MCF 10A (cell line): ENCODE measurements at places on chromosomes 3 and 15. TPM values are rescaled to one million over a fixed set of nuclear protein-coding genes. Genes with fewer than 3 reads are reported as not detected.

GRCh38 chr3:170889630-170890029 is 18.8 kb downstream of the EIF5A2 start:
- DNase-seq: no peak
- no peaks in the 10 kb centered on the region for H3K4me1 ChIP-seq
- no peaks in the 10 kb centered on the region for H3K27me3 ChIP-seq
- no peak overlapping the region for H3K27ac ChIP-seq
- H3K36me3 ChIP-seq: no peaks in the 10 kb centered on the region

- H3K36me3 ChIP-seq: peaks cover 6% of the 10 kb centered on the region
- H3K4me1 ChIP-seq: peaks cover 19% of the 10 kb centered on the region
- H3K27me3 ChIP-seq: peaks cover 14% of the 10 kb centered on the region
- DNase-seq: peak; percentile 62
- H3K4me3 ChIP-seq: no peak overlapping the region
- H3K27ac ChIP-seq: no peak overlapping the region
Observed at GRCh38 chr3:122628567-122628966, 51.1 kb downstream of the PARP15 start.

DNA sequence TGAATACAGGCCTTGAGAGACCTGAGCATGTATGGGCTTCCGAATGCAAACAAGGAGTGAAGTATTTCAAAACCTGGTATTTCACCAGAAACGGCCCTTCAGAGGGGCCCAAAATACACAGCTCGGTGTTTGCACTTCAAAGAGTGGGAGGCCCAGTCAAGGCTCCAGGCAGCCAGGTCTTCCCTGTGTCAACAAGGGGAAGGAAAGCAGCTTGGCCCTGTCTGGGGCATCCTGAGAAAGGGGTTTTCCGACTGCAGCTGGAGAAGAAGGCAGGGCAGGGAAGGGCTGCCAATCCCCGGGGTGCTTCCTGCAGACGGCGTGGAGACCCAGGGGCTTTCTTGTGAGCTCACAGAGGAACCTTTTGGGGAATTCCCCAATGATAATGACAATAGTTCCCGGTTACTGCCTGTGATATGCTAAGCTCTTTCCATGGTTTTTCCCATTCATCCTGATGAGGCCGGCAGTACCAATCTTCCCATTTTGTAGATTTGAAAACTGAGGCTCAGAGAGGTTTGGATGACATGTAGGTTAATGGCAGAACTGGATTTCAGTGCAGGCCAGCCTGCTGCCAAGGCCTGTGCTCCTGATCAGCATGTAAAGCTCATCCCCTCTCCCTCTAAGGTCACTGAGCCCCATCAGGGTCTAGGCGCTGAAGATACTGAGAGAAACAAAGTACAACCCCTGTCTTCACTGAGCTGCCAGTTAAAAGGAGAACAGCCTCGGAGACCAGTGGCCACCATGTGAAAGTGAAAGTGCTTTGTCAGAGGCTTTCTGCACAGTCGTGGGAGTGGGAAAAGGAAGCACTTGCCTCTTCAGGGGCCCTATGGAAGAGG is 43.0 kb upstream of the TLE3 start:
- no peak overlapping the region for H3K27ac ChIP-seq
- DNase-seq: peak; percentile 25
- no peak overlapping the region for H3K4me3 ChIP-seq
- H3K27me3 ChIP-seq: peaks cover 29% of the 10 kb centered on the region
- no peaks in the 10 kb centered on the region for H3K4me1 ChIP-seq
- no peaks in the 10 kb centered on the region for H3K36me3 ChIP-seq

DNA sequence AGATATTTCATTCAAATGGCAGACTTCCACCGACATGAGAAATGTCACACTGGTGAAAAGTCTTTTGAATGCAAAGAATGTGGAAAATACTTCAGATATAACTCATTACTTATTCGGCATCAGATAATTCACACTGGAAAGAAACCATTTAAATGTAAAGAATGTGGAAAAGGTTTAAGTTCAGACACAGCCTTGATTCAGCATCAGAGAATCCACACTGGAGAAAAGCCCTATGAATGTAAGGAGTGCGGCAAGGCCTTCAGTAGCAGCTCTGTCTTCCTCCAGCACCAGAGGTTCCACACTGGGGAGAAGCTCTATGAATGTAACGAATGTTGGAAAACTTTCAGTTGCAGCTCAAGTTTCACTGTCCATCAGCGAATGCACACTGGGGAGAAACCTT is 8.6 kb upstream of the ZNF621 start:
- no peak overlapping the region for H3K4me3 ChIP-seq
- H3K27ac ChIP-seq: no peak overlapping the region
- H3K27me3 ChIP-seq: no peaks in the 10 kb centered on the region
- DNase-seq: no peak
- H3K4me1 ChIP-seq: no peaks in the 10 kb centered on the region

DNA sequence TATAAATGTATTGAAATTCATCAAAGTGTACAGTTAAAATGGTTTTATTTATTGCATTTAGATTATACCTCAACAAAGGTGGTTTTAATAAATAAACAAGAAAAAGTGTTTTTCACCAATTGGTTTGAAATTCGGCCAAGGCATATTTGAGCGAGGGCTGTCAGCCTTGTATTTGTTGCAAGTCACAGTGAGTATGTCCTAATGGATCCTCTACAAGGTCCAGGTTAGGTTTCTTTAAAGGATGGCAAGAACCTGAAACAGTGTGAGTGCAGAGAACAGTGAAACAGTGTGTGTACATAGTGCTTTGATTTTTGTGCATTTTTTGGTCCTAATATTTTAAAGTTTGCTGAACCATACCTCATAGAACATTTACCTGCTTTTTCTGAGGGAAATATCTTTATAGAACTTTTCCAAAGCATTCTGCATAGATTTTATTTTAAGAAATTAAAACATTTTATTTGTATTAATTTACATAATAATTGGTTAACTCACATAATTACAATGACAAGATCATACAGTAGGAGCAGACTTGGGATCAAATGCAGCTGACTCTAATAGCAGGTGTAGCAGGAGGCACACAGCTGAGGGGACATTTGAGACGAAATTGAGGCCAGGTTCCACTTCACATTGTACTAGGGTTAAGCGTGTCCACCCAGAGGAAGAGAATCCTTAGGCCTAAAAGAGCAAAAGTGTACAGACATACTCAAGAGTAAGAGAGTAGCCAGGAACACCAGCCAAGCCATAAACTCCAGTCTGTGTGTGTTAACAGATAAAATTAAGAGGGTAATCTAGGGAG is 428.8 kb upstream of the TPRG1 start:
- H3K4me3 ChIP-seq: no peak overlapping the region
- no peaks in the 10 kb centered on the region for H3K36me3 ChIP-seq
- H3K27ac ChIP-seq: no peak overlapping the region
- H3K27me3 ChIP-seq: no peaks in the 10 kb centered on the region

DCBLD2 gene
- 161 and 206 TPM in 2 replicates for total RNA-seq

FAM81A gene
- 1.1 TPM in 2 replicates for total RNA-seq

PIAS1 gene
- total RNA-seq: 32.9 and 36.8 TPM in 2 replicates

LRCH3 gene
- 55.3 and 58.8 TPM in 2 replicates for total RNA-seq

LIPH gene
- total RNA-seq: 0.07 and 0.32 TPM in 2 replicates
